ENCODE measurements at places on chromosomes 5 and 9.

DNA sequence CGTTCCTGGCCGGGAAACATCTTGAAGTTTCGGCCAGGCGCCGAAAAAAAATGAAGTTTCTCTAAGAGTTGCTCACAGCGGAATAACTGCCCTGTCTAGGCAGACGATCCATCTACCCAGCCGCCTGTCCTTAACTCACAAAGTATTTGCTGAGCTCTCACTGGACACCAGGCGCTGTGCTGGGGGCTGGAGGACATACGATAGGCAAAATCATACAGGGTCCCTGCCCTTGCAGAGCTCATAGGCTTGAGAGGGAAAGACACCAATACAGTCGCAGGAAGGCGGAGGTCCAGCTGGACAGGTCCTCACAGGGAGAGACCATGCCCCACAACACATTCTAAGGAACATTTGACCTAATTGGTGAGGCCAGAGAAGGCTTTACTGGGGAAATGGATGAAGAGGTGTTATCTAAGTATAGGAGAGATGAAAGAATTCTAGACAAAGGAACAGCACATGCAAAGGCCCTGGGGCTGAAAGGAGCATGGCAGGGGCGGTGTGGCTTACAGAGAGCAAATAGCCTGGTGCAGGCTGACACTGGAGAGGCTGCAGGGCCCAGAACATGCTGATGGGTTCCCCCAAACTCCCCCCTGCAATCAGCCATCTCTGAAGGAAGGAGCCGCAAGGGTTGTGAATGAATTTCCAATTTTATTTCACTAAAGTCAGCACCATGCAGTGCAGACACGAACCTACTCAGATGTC, 2.0 kb upstream of the MXD3 start:
- no peak for DNase-seq

- DNase-seq = no peak
These were observed 33.1 kb downstream of the CRB2 start for GRCh38 chr9:123389070-123389469.

DNA sequence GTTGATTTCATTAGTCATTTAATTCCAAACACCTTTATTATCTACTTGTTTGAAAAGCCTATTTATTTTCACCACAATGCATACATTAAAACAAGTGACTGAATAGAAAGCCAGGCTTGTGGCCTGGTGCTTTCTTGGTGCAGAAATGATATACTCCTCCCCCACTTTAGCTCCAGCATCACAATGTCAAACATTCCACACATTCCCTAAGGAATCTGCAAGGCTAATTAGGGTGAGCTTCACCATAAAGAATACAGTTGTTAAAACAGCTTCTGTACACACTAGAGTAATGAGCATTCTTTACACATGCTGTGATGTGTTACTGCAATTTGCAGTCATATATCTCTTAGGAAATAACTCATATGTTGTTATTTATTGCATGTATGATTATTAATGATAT, 705.7 kb downstream of the CETN3 start:
- no peak for DNase-seq

GRCh38 chr5:139481580-139482049, 943 bp downstream of the STING1 start:
- no peak for DNase-seq

GRCh38 chr9:81390792-81391456, 298.4 kb downstream of the TLE1 start:
- no peak for DNase-seq

- no peak for DNase-seq
These were observed 203.4 kb upstream of the PRR16 start for GRCh38 chr5:120260651-120261050.

DNA sequence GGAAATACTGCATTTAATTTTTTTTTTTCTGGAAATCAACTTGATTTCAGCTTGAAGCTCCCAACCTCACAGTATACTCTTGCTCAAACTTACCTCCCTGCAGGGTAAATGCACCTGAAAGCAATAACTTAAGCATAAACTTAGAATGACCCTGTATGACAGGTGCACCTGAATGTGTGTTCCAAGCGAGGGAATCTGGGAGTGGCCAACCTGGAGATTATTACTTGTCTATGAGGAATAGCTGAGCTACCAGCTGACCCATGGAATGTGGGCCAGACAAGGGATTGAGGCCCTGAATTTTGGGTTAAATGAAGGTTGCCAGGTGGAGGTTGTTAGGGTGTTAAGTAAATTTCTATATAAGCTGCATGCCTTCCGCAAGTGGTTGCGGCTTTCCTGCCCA, 140.6 kb downstream of the OSTF1 start:
- DNase-seq = no peak

DNA sequence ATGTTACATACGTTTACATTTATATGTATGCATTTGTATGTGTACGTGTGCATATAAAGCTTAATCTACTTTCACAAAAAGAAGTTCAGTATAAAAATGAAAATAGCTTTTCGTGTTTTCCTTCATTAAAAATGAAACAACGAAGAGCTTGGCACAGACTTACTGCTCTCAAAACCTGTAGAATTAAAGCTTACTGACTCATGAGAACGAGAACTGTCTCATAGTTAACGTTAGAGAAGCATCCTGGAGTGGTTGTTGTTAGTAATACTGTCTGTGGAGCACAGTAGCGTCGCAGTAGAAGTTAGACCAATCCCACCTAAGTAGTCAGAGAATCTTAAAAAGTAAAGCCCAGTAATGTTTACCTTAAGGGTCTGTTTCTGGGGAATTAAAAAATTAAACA, 1.3 kb downstream of the MAT2B start:
- DNase-seq = no peak

DNA sequence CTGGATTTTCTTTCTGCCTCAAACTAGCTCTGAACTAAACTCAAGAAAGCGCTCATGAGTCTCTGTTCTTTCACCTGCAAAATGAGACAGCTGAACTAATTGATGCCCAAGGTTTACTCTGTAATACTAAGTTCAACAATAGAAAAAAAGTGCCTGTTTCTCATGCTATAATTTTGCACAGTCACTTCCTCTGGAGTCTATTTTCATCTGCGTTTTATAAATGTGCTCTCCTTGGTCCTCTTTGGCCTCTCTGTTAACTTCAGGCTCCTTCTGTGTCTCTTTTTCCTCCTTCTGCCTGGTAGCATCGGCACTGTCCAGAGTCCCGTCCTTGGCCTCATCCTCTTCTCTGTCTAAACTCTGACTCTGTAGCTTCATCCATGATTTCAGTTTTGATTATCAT, 311.9 kb upstream of the TLE4 start:
- no peak for DNase-seq

DNA sequence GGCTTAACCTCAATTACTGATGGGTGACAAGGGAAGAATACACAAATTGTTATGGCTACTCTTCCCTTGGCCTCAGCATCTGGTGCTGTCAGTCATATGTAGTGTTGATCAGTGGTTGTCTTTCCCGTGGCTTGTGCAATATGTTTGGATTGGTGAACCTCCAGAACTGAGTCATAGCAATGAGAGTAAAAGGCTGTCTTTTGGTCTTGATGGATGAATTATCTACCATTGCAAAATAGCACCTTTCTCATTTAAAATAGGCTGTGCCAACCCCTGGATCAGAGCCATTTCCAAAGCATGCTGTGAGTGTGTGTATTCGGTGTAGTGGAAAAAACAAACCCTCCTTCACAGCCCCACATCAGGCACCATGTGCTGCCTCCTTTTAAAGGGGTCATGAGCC, 14.6 kb upstream of the F2R start:
- no peak for DNase-seq

GRCh38 chr9:136644343-136644592, 18.4 kb upstream of the EGFL7 start:
- DNase-seq = no peak

DNA sequence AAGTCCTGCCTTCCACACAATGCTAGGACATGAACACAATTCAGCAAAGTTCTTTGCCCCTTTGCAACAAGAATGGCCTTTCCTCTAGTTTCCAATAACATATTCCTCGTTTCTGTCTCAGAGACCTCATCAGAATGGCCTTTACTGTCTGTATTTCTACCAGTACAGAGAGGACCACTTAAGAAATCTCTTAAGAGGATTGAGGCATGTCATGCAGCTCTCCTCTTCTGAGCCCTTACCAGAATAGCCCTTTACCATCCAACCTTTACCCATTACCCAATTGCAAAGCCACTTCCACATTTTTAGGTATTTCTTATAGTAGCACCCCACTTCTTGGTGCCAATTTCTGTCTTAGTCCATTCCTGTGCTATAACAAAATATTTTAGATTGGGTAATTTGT, 20.3 kb downstream of the TNPO1 start:
- DNase-seq = no peak

DNA sequence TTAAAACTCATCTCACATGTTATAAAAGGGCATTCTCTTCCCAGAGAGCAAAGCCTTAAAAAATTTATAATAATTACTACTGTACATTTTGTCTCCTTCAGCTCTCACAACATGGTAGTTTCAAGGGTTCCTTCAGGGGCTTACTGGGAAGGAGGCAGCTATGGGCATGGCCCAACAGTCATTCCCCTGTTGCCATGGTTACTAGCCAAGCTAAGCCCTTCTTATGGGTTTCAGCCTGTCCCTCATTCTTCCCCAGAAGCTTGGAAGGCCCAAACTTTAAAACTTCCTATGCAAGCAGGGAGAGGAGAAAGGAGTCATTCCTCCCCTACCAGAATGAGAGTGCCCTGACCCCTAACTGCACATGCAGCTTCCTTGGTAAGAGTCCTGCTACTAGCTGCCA, 82.2 kb upstream of the CNTLN start:
- no peak for DNase-seq

DNA sequence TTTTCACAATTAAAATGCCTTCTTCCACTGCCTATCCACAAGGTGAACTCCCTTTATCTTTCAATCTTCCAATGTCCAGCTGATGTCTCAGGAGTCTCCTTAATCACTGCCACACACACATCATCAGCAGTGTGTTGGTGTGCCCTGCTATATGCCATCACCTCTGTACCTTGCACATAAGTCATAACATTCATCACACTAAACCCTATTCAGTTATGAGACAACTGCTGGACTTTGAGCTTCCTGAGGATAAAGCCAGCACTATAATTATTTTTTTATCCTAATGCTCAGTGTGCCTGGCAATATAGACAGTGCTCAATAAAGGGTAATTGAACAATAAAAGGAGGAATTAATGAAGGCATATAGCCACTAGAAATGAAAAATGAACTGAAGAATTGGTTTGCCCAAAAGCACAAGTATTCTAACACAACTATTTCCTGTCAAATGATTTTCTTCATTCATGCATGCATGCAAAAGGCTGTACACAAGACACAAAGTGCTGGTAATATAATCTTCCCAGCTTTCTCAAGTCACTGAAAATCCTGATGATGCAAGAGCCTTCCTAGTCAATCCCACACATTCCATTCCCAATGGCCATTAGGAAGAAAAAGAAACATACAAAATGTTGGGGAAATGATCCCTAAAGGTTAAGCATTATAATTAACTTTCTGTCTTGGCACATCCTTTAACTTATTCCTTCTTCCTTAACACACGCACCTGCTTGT, 32.4 kb downstream of the LPAR1 start:
- DNase-seq = no peak

- DNase-seq = no peak
These were observed 76.5 kb downstream of the HMCN2 start for GRCh38 chr9:130341839-130342713.

- DNase-seq = no peak
These were observed 199.8 kb downstream of the LRRC70 start for GRCh38 chr5:62778316-62779009.

DNA sequence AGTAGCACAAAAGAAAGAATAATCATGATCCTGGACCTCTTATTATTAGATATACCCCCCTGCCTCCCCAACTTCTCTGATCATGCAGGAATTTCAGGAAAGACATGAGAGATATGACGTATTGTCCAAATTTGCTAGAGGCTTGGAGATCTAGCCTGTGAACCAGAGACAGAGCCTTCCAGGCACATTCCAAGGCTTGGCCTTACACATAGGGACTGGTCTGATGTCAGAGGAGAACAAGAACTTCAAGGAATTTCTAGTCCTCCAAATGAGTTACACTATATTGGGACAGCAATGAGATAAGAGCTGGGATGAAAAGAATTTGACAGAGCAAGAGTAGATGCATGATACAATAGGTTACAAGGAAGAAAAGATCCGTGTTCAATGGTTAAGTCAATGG, 67.0 kb downstream of the MCTP1 start:
- no peak for DNase-seq

DNA sequence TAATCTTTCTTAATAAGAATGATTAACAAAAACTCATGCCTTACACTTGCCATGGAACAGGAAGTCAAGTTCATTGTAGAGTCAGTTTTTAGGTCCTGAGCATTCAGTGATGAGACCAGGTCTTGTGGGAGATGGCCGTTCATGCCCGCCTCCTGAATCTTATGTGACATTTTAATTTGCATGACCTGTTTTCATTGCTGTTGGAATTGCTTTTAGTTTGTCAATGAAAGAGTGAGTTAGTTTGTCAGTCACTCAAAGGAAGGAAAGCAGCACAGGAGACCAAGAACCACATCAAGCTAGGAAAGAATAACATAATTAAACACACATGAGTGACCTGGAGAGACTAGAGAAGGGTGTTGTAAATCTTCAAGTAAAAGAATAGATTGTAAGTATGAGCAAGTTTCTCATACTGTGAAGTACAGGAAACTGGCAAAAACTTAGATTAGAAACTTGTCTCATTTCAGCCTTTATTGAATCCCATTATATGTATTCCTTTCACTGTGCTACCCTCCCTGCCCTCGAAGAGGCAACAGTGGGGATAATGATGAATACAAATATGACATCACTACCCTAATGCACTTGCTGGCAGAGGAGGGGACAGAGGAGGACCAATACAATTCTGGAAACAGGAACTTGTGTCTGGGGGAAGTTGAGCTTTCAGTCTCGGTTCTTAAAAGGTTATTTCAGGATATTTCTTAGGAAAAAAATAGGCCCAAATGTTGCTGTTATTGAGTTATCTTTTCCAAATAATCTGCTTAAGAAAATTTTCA, 64.3 kb upstream of the C6 start:
- DNase-seq = no peak

DNA sequence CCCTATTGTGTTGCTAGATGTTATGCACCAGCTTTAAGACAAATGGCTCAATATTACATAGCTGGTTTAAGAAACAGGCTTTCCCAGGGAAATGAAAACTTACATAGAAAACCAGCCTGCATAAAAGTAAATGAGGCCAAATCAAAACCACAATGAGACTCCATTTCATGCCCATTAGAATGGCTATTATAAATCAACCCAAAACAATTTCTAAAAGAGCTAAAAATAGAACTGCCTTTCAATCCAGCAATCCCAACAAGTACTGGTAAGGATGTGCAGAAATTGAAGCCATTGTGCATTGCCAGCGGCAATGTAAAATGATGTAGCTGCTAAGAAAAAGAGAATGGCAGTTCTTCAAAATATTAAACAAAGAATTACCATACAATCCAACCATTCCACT, 1170.0 kb upstream of the CDH9 start:
- DNase-seq = no peak

DNA sequence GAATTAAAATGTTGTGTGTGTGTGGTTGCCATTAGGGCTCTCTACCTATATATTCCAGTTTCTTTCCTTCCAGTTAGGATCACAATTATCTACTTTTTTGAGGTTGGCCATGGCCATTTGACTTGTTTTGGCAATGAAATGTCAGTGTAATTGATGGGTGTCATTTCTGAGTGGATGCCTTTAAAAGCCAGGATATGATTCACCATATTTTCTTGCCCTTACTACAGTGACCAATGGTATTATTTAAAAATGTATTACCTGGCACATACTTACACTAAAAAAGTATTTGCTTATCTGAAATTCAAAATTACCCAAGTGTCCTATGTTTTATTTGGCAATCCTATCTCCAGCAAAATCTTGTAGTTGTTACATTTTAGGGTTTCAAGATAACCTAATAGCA, 258.7 kb upstream of the ACTBL2 start:
- DNase-seq = no peak

- DNase-seq = no peak
These were observed 341.3 kb downstream of the DRD1 start for GRCh38 chr5:175102717-175103116.

- no peak for DNase-seq
These were observed 34.7 kb downstream of the SLC6A7 start for GRCh38 chr5:150224483-150225027.
